Memory B cell (primary cell): ENCODE measurements at places on chromosomes 2 and 18.

- no peak for DNase-seq
Observed at GRCh38 chr2:34037157-34037556, 438.1 kb upstream of the FAM98A start.

- no peak for DNase-seq
Observed at GRCh38 chr18:59906203-59906602, 6.4 kb downstream of the PMAIP1 start.

GRCh38 chr18:35283923-35284794 is 5.9 kb downstream of the ZSCAN30 start:
- DNase-seq, result no peak

DNA sequence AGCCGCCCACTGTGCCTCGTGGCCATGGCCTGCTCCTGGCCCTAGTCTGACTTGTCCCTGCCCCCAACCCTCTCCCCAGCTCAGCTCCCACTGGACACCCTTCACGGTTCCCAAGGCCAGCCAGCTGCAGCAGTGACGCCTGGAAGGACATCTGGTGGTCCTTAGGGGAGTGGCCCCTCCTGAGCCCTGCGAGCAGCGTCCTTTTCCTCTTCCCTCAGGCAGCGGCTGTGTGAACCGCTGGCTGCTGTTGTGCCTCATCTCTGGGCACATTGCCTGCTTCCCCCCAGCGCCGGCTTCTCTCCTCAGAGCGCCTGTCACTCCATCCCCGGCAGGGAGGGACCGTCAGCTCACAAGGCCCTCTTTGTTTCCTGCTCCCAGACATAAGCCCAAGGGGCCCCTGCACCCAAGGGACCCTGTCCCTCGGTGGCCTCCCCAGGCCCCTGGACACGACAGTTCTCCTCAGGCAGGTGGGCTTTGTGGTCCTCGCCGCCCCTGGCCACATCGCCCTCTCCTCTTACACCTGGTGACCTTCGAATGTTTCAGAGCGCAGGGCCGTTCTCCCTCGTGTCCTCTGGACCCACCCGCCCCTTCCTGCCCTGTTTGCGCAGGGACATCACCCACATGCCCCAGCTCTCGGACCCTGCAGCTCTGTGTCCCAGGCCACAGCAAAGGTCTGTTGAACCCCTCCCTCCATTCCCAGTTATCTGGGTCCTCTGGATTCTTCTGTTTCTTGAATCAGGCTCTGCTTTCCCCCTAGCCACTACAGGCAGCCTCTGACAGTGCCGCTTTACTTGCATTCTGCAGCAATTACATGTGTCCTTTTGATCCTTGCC is 35.8 kb downstream of the ANO7 start:
- no peak for DNase-seq

DNA sequence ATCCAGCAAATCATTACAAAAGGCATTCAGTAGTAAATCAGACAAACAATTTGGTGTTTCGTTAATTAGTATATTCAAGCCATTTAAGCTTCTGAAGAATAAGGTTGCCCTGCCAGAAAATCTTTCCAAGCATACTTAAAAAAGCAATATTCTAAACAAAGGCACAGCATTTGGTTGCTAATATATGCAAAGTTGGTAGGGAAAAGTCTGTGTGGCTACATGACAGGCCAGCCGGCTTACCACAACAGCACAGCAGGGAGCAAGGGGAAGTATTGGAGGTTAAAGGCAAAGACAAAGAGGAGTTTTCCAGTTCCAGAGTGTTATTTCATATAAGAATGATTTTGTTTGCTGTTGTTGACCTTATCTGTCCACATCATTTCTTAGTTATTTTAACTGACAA is 282.3 kb downstream of the MBD5 start:
- DNase-seq, result no peak

DNA sequence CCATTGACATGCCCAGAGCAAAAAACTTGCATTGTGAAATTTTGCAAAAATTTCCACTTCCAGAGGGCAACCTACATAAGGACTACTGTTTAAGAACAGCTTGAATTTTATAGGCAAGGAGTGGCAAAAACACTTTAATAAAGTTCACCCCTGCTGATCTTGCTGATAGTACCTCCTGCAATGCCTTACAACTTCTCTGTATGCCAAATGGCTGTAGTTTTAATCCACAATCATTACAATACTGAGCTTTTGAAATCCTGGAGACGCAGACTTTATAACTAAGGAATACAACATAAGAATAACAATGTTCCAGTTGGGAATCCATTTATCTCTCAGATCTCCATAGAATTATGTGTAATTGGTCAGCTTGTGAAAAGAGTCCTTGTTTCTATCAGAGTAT is 247.5 kb downstream of the KCNJ3 start:
- no peak for DNase-seq

DNA sequence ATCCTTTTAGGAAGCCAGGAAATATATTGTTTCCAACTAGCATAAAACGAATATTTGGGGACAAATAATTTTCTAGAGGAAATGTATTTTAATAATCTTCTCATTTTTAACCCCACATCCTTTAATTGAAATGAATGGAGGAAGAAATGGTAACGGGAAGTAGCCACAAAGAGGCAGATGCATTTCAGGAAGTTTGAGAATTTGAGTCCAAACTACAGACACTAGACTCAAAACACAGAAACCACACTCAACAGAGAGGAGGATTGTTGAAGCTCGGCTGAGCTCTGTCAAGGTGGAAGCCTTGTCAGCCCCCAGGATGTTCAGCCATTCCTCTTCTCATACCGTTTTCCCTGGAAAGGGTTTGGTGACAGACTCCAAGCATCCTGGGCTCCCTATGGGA is 288.5 kb downstream of the NAPG start:
- no peak for DNase-seq
